G401 (cell line): ENCODE measurements at places on chromosomes 4 and X.

GRCh38 chr4:76106442-76106841 is 31.9 kb downstream of the ART3 start:
- DNase-seq: no peak

- DNase-seq: peak; percentile 73
Measured at GRCh38 chr4:157221895-157222770, 1.6 kb downstream of the GRIA2 start.

- DNase-seq: no peak
Measured at GRCh38 chr4:39014028-39014427, 18.2 kb downstream of the TMEM156 start.

GRCh38 chrX:109830157-109830703 is 97.2 kb upstream of the ACSL4 start:
- DNase-seq: no peak
